Lung (tissue), 17 donors: ENCODE measurements at places on chromosomes 1 and 21. TPM values are rescaled to one million over a fixed set of nuclear protein-coding genes. Genes with fewer than 3 reads are reported as not detected.

S100A13 gene
- polyA plus RNA-seq, result 80.9 TPM

- peak; percentile 32 for DNase-seq
These were observed 97.6 kb downstream of the CC2D1B start for GRCh38 chr1:52268372-52268771.

HSPB7 gene
- 11.2 TPM for polyA plus RNA-seq

DNA sequence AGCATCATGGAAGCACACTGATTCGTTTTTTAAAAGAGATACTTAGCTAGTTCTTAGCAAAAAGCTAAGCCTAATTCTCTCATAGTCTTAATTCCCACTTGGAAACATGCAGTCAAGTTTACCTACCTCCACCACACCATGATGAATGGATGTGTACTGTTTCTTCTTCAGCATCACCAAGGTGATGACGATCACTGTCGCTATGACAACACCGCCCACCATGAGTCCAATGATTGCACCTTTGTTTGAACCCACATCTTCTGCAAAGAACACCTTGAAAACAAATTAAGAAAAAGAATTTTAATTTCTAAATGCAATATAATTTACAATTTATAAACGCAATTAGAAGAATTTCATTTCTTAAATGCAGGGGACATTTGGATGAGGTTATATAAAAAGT is 156.8 kb downstream of the GABPA start:
- DNase-seq, result no peak

DNA sequence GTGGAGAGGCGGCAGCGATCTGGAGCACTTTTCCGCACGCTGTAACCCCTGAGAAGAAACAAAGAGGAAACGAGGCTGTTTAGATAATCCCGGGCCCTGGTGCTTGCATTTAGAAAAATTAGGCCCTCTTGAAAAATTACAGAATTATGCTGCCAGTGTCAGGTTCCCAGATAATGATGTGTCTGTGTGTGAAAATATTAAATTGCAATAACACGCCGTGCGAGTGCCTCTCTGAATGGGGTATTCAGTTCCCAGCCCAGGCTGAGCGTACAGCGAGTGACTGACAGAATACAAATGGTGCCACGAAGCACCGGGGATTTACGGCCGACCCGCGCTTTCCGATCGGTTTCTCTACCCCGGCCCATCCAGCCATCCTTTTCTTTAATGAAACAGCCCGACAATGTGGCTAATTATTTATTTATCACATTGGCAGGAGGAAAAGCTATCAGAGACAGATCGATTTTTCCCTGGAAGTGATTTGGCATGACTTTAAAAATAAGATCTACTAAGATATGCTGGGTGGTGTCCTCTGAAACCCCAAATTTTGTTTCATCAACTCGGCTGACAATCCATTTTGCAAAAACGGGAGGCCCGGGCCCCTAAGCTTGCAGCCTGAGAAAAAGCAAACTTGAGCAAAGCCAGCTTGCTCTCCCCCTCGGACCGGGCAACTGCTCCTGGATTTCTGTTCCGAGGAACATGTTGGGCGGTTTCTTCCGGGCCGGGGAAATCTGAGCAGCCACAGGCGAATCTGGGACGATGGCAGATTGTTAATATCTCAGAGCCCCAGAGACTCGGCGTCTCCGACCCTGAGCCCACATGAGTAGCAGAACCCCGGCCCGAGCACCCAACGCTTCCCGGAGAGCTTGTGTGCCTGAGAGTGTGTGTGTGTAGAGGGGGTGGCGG is 11.3 kb downstream of the PRDM16 start:
- peak; percentile 56 for DNase-seq

TNN gene
- 0.04 TPM for polyA plus RNA-seq

DNA sequence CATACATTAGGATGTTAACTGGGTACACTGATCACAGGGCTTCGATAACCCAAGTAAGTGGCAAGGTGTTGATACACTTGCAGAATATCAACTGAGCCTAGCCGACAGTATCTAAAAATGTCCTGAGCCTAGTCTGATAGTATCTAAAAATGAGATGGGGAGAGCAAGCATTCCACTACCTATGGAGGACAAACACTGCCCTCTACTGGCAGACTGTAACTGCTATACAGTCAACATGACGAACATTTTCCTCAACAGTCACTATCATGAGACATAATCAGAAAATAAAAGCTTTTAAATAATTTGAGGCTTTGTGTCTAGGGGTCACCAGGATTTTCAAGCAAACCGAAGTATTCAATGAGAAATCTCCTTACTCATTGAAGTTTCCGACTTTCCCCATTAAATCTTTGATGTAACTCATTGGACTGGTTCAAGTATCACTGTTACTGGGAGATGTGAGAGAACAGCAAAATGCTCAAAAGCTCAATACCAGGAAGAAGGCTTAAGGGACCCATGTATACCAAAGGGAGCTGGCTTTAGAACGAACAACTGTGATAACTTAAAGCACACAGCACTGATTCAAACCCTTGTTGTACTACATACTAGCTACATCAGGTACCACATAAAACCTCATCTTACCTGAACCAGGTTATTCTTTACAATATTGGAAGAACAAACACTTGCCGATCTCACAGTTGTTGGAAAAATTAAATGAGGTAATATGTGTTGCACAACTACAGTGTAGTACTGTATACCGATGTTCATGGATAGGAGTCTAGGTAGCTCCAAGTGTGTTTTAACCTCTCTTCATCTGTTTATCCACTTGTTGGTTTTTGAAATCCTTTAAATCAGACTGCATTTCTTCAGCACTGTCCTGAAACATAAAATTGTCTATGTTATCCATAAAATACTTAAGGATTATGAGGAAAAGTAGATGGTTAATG is 31.1 kb upstream of the SLC45A3 start:
- DNase-seq, result peak; percentile 87

DNA sequence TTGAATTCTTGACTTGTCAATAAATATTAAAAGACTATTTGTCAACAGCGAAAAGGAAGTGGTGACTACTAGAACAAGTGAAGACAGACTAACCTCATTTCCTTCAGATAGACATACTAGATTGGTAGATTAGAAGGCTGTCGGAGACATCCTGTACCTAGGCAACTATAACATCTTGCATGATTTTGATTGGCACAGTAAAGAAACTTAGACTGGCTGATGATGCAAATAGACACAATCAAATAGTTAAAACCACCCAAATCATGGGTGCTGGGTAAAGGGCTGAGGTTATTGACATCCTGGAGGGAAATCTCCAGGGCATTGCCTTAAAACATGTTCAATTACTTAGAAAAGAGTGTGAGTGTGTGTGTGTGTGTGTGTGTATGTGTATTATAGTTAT is 85.9 kb upstream of the EDEM3 start:
- DNase-seq, result no peak

- DNase-seq, result peak; percentile 18
These were observed 42.8 kb downstream of the C8A start for GRCh38 chr1:56897150-56898004.

DNA sequence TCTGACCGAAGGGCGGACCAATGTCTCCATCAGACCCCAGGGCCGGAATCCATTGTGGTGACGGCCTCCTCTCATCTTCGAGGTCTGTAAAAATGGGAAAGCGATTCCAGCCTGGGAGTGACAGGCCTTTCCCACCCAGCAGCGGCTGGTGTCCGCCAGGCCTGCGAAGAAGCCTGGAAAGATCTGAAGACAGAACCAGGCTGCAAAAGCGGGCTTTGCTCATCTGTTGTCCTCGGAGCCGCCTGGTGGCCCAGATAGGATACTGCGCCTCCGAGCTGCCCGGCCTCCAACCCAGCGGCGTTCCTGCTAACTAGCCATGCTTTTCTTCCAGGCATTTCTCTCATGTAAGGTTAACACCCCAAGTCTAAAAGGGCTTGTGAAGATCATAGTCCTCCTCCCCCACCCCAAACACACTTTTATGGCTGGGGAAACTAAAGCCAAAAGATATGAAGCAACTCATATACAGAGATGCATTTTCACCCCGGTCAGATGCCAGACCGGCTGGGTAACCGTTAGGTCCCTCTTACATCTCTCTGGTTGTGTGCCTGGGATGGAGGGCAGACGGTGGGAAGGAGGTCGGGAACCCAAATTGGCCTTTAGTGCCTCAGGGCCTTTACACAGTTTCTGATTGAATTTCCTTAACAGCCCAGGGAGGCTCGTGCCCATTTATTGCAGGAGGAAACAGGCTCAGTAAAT is 1.9 kb upstream of the DHRS3 start:
- DNase-seq, result peak; percentile 90

GRCh38 chr1:59798600-59798999 is 16.1 kb upstream of the HOOK1 start:
- DNase-seq, result no peak

- peak; percentile 54 for DNase-seq
These were observed 18.6 kb upstream of the PTTG1IP start for GRCh38 chr21:44892095-44892494.

PLPPR5 gene
- 0.05 TPM for polyA plus RNA-seq

OR6K3 gene
- polyA plus RNA-seq, result 0.12 TPM

DNA sequence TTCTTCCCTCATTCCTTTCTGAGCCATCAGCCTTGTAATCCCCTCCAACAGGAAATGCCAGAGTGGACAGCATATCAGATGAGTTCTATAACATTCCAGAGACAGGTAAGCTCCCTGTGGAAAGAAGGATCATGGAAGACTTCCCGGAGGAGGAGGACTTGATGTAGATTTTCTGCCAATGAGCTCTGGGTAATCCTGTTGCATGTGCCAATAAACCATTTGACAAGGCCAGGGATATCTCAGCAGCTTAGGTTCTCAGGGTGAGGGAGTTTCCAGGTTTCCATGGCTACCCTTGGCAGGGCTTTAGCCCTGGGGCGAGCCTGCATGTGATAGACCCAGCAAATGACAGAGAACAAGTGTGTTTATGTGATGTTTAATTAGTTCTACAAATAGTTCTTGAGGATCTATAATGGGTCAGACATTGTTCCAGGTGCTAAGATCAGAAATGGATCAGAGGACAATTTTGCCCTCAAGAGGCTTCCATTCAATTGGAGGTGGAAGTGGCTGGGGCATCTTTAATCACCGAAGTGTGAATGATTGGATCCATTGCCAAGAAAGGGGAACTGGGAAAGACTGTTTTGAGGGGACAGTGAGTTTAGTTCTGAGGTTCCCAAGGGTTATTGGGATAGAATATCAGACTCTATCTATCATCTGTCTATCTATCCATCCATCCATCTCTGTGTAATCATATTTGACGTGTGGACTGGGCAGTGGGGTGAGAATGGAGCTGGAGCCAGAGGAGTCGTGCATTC is 6.9 kb downstream of the PLA2G5 start:
- DNase-seq, result no peak

DNA sequence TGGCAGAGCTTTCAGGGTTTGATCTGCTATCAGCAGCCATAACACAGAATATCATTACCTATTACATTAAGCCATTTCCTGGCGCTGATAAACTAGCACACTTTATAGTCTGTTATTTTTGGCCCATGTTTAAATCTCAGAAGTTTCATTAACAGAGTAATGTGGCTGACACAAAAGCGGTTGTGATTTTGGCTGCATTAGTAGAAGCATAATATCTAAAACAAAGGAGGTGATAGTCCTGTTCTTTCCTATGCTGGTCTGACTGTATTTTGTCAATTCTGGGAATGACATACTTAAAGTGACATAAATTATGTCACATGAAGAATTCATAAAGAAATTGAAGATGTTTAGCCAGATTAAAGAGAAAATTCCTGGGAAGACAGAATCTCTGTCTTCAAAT is 151.3 kb upstream of the KCND3 start:
- no peak for DNase-seq

DNA sequence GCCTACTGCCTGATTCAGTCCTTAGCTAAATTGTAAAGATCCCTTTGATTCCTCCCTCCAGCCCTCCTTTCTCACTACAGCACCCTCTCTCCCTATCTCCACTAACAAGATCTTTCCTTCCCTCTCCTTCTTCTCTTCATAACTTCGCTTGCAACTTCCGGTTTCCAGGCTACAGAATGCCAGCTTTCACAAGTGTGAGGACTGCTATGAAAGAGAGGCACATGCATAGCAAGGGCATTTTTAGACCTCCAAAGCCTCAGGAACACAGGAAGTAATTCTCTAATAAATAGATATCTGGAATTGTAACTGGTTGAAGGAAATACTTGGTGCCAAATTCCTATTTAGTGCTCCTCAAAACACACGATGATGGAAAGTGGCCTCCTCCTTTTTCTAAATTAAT is 196.7 kb downstream of the HLX start:
- no peak for DNase-seq

DNA sequence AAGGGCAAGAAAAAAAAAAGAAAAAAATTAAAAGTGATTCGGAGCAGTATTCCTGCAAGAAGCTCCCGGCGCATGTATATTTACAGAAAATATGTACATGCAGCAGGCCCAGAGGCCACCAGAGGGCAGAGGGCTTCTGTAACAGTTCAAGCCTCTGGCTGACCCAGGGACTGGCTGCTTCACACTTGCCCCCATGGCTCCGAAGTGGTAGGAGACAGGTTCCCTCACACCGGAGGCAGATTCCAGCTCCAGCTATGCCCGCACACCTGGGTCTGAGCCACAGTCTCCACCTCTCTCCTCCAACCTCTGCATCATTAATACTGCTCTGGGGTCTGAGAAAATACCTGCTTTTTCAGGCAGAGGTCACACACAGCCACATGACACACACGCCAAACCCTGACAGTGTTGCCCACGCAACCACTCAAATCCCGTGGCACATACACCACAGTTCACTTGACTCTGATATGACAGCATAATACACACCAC is 2.2 kb upstream of the ARHGAP30 start:
- no peak for DNase-seq

VANGL1 gene
- 3.3 TPM for polyA plus RNA-seq

- DNase-seq, result peak; percentile 47
These were observed 280.5 kb upstream of the CAMK1G start for GRCh38 chr1:209302779-209303568.

DNA sequence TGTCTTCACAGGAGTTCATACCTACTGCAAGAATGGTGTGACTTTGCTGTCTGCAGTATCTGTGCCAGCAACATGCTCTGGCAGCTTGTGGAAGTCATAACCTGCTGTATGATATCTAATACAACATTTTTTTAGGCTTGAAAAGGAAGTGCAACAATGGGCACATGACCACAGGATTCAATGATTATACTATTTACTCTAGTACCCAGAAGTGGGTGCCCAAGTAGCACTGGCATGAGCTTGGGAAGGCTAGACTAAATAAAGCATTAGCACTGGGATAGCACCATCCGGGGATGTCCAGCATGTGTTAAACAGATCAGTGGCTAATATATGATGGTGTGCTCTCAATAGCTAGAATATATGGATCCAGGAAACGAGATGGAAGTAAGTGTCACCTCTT is 98.6 kb upstream of the PDE4B start:
- no peak for DNase-seq

SMPDL3B gene
- polyA plus RNA-seq, result 6.4 TPM

- DNase-seq, result no peak
These were observed 67.5 kb downstream of the IGSF21 start for GRCh38 chr1:18175051-18175450.

CDC7 gene
- polyA plus RNA-seq, result 3.9 TPM
